ENCODE measurements at places on chromosomes 13 and 19.
A peak's percentile ranks its signal among the peaks of the same experiment; 100 is the strongest.

- DNase-seq = no peak
These were observed 108.1 kb upstream of the UBL3 start for GRCh38 chr13:29958476-29958875.

DNA sequence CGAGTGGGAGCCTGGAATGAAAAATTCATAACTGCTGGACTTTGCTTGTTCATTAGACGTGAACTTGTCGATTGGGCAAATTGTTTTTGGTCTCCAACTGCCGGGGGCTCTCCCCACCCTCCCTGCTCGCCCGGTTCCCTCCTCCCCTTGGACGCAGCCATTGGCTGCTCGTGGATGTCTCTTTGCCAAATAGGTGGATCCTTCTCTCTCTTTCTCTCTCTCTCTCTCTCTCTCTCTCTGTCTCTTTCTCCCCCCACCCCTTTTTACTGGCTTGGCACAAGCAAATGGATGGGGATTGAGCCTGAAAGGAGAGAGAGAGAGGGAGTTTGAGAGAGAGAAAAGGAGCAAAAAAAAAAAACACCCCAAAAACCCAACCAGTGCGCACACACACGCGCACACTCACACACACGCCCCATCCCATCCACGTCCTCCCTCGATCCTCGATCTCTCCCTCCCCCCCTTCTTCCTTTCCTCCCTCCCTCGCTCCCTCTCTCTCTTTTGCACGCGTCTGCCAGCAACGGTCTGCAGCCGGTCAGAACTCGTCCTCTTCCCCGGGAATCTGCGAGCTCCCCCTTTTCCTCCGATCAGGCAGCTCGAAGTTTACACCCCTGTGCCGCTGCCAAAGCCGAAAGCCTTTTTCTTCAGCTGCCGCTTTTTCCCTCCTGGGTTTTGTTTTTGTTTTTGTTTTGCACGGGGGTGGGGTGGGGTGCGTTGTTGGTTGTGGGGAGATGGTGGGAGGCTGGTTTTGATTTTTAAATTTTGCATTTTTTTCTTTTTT lies 27.8 kb downstream of the NFIX start:
- DNase-seq = peak; percentile 76

DNA sequence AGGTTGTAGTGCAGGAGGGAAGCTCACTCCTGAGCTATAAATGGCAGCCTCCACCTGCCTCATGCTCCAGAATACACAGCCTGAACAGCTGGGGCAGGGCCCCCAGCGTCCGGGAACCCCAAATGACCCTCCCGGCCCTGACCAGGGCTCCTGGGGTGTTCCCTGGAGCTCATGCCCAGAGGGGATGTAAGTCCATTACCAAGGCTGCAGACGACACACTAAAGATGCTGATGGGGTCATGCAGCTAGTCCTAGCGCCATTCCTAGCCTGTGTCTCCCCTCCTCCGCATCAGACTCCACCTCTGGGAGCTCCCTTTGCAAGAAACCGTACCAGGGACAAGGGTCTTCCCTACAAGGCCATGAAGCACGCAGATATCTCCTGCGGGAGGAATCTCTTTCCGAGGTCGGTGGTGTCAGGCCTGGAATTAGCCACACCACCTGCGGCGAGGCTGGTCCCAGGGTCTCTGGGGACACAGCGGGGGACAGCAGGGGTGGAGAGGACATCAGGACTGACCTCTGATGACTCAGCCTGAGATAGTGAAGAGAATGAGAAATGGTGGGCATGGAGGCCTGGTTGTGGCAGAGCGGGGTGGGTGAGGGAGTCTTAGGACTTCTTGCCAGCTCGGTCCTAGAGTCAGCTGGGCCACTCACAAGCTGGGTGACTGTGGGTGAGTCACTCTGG lies 11.9 kb upstream of the TPM4 start:
- no peak for DNase-seq

- DNase-seq = no peak
These were observed 57.3 kb downstream of the MBD3L2B start for GRCh38 chr19:6963937-6964336.

DNA sequence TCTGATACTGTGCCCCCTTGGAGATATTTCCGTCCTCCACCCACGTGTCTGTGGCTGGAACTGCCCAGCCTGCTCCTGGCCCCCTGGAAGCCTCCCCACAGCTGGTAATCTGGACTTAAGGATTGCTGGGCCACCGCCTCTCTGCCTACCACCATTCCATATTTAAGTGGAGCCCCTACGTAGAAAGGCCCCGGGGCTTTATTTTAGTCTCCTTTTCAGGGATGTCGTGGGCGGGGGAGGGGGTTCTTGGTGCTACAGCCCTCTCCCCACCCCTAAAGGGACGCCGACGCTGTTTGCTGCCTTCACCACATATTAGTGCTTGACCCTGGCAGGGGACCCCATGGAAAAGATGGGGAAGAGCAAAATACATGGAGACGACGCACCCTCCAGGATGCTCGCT lies 2.7 kb upstream of the NOP53 start:
- no peak for DNase-seq

- no peak for DNase-seq
These were observed 460.8 kb upstream of the ARGLU1 start for GRCh38 chr13:107028751-107029150.
